GM12891 (cell line): ENCODE measurements at places on chromosomes 12 and 14.

DNA sequence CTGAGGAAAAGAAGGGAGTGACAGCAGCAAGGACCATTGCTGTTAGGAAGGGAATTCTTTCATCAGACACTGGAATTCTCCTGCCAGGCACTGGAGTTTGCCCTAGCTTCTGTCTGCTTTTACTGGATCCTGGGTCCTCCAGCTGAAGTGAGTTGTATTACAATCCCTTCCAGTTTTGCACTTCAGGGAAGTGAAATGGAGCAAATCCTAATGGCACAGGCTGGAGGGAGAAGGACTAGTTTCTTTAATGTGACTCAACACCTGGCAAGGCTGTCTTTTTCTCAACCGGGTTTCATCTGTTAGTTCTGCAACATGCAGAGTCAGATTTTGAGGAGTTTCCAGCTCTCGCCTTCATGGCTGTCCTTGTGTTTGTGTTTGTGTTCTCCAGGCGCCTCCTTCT lies 45.8 kb downstream of the ETV6 start:
- DNase-seq, result no peak

- DNase-seq, result no peak
Measured at GRCh38 chr12:132388379-132389015, 59.1 kb upstream of the GALNT9 start.

GRCh38 chr14:38910092-38910491 lies 192.9 kb downstream of the SEC23A start:
- DNase-seq, result no peak

GRCh38 chr14:56059054-56059453 lies 59.2 kb upstream of the PELI2 start:
- no peak for DNase-seq

GRCh38 chr12:123614531-123614930 lies 12.6 kb downstream of the DDX55 start:
- DNase-seq, result no peak

DNA sequence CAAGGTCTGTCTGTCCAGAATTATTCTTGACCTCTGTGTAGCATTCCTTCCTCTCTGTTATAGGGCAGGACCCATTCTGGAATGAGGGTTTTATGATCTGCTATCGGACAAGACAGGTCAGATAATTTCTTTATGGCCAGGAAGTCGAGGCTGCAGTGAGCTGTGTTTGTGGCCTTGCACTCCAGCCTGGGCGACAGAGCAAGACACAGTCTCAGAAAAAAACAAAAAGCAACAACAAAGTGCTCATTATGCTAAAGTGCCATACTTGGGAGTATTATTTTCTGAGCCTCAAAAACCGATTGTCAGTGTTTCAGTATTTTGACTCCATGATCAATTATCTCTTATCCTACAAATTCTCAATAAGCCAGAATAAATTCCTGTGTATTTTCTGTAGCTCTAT lies 4.1 kb downstream of the CIPC start:
- DNase-seq, result no peak

- no peak for DNase-seq
Measured at GRCh38 chr14:68718023-68718990, 74.6 kb downstream of the ZFP36L1 start.

DNA sequence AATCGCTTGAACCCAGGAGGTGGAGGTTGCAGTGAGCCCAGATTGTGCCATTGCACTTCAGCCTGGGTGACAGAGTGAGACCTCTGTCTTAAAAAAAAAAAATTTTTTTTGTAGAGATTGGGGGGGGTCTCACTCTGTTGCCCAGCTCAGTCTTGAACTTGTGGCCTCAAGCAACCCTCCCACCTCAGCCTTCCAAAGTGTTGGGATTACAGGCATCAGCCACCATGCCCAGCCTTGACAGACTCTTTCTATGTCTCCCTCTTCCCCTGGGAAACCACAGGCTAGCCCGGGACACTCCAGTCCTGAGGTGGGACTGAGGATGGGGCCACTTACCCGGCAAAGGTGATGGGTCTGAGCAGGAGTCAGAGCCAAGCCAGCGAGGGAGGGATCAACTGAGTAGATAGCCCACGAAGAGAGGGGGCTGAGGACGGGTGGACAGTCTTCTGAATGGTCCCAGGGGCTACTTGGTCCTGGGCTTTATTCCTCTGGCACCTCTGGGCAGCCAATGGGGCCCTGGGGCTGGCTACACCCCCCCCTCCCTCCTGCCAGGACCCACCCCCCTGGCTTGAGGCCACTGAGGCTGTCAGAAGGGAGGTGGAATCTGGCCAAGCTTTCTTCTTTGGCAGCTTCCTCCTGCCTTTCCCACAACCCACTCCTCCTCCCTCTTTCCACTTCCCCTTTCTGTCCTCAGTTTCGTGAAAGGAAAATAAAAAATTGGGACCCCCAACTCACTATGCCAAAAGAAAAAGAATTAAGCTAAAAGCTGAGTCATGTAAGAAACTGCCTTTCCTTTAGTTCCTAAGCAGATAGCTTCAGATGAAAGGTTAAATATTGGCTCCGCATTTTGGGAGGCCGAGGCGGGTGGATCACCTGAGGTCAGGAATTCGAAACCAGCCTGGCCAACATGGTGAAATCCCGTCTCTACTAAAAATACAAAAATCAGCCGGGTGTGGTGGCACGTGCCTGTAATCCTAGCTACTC lies at the start of gene SDS:
Gene SDS, minus strand, starts transcription at position 453 of the 981 bp plus-strand sequence. CDS start 4,179 bp downstream, outside the sequence.
- DNase-seq, result no peak

DNA sequence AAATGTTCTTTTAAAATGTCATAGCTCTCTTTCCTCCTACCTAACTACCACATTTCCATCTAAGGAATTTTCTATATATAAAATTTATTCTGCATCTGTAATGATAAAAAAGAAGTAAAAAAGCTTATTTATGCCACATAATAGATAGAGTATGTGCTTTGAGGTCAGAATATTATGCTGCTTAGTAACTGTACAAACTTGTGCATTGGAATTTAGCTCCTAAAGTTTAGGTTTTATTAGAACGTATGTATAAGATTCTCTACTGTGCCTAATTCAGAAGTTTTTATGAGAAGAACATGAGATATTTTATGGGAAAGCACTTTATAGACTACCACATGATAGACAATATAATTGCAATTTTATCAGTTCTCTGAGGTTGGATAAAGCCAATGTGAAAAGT lies 384.6 kb downstream of the SLC16A7 start:
- no peak for DNase-seq

DNA sequence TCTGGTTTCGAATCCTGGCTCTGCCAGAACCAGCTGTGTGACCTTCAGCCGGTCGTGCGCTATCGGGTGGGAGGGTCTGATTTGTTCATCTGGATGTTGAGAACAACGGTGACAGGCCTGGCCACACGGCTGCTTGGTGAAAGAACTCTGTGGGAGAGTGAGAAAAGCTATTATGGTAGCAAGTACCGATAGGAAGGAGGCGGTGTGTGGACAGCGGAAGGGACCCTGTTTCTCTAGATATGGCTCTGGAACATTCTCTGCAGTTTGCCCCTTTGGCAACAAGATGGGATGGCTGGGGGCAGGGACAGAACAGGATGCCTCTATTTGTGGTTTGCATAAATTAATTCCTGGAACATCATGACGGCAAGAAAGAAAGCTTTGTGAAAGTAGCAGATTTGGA lies 347.3 kb downstream of the AACS start:
- DNase-seq, result no peak

DNA sequence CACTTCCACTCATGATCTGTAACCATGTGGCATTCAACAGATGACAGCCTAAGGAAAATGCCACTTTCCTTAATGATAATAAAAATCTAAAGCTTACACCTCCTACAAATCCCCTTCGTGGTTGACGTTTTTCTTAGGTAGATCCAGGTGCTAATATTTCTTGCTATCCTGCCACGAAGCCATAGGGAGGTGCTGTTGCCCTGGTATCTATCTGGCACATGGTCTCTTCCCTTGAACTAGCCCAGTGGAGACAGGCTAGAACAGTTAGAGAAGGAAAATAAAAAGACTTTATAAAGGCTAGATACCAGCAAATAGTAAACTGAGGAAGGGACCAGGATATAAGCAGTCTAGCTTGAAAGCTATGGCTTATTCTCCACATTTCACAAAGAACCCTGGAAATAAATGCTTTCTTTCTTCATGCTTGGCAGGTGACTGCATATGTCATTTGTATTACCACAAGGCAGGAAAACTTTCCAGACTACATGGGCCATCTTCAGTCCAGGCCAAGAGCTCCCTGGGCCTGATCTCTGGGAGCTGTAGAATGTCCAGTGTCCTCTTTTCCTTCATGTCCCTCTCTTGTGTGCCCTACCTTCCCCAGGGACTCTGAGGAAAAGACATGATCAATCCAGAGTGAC lies 15.3 kb downstream of the SPIC start:
- DNase-seq, result peak; percentile 20

GRCh38 chr14:25136811-25137210 lies 86.9 kb upstream of the STXBP6 start:
- DNase-seq, result no peak

- DNase-seq, result no peak
Measured at GRCh38 chr14:50021261-50022031, 94.9 kb downstream of the VCPKMT start.

GRCh38 chr12:9721394-9722092 lies 11.4 kb downstream of the CLECL1 start:
- DNase-seq, result no peak

GRCh38 chr14:78088916-78089315 lies 81.3 kb upstream of the NRXN3 start:
- no peak for DNase-seq

DNA sequence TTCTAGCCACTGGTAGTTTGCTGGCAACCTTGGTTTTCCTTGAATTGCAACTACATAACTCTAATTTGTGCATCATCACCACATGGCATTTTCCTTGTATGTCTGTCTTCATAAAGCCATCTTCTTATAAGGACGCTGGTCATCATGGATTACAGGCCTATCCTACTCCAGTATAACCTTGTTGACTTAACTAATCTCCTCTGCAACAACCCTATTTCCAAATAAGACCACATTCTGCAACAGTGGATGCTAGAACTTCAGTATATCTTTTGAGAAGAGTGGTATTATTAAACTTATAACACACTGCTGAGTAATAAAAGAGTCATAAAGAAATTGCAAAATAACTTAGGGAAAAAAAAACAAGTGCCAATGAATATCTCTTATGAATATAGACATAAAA lies 511.8 kb upstream of the FOXG1 start:
- no peak for DNase-seq

DNA sequence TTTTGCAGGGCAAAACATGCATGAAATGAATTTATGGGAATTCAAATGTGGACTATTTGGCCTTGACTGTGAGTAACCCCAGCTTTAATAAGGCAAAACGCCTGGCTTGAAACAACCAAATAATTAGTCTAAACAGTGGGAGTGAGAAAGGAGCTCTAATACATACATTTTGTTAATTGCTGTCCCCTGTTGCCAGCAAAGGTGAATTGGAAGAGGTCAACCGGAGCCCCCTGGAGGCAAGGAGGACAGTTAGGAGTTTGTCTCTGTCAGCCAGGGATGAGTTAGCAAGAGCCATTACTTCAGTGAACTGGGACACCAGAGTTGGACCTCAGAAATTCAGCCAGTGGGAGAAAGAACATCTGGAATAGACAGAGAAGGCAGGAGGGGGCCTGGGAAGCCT lies 17.4 kb downstream of the KRT76 start:
- no peak for DNase-seq

- no peak for DNase-seq
Measured at GRCh38 chr12:51421266-51421884, 3.3 kb upstream of the SLC4A8 start.

GRCh38 chr14:92105893-92106142 lies 564 bp downstream of the ATXN3 start:
- DNase-seq, result no peak

DNA sequence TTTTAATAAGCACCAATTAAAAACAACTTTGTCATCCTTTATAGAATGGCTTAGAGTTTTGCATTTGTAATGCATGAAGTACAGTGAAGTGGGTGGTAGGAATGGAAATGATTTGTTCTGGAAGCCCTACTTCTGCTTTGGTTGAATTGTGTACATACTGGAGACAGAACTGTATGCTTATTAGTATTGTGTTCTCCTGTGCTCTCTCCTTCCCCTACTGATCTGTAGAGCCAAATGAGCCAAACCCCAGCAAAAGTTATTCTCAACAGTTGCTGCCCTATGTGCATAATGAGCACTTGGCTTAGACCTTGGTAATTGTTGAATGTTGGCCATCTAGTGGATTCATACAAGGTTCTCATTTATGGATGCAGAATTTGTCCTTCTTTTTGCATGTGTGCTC lies 916.1 kb downstream of the GALC start:
- DNase-seq, result no peak

DNA sequence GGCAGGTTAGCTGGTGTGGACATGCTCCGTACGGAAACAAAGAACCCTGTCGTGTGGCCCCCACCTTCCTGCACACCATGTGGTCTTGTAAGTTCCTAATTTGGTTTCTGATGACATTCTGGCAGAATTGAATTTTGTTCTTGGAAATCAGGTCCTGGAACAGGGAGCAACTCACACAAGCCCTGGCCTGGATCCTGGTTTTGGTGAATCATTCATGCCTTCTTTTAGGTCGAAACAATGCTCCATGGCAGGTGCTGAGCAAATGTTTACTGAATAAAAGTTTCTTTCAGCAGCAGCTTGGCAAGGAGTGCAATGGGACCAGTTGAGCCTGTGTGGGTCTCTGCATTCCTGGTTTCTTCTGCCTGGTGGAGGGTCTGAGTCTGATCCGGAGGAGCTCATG lies 978.4 kb downstream of the BCL11B start:
- no peak for DNase-seq

DNA sequence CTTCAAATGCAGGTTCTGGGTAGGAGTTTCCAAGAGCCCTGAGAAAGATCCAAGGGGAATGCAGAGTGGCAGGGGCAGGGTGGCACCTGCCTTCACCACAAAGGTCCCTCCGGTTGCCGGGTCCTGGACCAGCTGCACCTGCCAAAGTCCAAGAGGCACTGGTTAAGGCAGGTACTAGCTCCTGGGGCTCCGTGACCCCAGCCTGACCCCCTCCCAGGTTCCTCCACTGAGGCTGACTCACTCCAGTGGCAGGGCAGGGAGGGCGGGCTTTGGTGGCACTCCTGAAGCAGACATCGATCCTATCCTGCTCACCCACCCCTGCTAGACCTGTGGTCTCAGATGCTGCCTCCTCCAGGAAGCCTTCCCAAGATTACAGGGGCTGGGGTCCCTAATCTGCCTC lies 11.4 kb downstream of the RPS6KL1 start:
- no peak for DNase-seq
